Activated CD4-positive, alpha-beta T cell treated with anti-CD3 and anti-CD28 coated beads, Interleukin-2, amount 50 U/mL, for 48 hours (primary cell): ENCODE measurements at places on chromosomes 6 and 20.

DNA sequence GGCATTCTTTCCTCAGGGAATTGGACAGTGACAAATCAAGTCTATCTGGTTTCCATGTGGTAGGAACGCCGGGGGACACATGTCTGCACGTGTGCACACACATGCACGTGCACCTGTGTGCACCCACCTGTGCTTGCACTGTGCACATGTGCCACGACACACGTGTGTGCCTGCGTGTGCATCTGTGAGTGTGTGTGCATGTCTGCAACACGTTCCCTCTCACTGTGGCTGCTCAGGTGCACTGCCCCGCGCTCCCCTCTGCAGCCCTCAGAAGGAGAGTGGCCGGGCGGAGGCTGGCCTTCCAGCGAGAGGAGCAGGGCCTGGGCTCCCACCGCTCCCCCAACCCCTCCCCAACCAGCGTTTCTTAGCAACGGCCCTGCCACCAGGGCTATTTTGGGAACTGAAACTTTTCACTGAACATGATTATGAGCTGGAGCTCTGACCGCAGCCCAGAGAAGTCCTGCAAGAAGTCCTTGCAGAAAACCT, 147.8 kb downstream of the PHACTR3 start:
- no peak for DNase-seq

- DNase-seq, result no peak
These were observed 77.1 kb downstream of the NINL start for GRCh38 chr20:25508083-25508770.

DNA sequence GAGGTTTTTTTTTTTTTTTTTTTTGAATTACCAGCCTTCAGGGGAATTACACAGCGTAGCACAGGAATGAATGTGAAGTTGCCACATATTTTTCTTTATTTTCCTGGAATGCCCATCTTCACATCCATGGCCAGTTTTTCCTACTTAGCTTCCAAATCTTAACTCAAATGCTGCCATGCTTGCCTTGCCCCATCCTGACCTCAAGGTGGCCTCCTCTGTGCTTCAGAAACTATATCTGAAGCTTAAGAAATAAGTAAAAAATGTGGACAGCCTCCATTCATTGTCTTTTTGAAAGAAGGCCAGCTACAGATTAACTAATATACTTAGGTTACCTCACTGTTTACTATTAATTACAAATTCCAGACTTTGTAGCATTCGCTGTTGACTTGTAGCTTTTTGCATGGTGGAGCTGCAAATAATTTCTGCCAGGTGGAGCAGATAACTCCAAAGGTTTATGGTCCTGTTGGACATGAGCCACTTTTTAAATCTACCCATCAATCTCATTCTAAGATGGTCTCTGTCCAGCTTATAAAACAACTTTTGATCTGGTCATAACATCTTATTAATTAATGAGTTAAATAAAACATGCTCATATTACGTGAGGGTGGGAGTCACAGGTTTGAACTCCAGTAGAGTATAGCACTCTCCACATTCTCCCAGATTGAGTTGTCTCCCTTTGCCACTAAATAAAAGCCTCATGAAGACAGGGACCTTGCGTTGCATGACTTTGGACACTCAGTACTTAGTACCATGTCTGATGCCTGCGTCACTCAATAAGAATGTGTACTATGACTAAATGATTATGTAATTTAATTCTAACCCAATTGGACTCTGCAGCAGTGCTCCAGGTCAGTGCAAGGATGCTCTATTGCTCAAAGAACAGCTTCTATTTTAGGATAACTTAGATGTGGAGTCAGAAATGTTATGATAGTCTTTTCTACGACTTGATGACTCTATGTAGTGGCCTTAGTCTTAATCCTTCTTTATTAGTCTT, 678.6 kb upstream of the CITED2 start:
- no peak for DNase-seq

GRCh38 chr6:18845896-18846295, 458.7 kb downstream of the RNF144B start:
- DNase-seq, result no peak

DNA sequence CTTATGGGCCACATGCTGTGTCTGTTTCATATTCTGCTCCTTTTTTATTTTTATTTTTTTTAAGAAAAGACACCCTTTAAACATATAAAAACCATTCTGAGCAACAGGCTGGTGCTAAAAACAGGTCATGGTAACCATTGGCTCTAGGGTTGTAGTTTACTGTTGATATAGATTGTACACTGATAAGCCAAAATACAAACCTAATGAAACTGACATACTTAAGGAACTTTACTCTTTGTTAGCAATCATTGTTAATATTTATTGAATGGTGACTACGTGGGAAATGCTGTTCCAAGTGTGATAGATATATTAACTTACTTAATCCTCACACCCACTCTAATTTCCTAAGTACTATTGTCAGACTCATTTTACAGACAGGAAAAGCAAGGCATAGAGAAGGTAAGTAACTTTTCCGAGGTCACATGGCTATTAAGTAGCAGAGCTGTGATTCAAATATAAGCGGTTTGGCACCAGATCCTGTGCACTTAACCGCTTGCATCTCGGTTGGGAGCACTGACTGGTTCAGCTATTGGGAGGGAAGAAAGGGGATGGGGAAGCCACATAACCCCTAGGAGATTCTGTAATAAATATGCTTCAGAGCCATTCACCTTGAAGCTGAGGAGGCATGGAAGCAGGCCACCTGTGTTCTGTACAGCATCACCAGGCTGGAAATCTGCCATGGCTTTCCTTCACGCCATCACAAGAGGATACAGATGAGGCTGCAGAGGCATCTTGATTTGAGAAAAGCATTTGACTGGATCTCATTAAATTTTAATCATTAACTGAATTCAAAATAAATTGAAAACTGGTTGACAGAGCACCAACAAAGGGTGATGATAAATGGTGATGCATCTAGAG, 4.9 kb downstream of the TRAF3IP2 start:
- DNase-seq, result no peak

GRCh38 chr6:169850154-169850553, 98.7 kb downstream of the ERMARD start:
- DNase-seq, result no peak

- DNase-seq, result no peak
These were observed 17.0 kb downstream of the CCDC167 start for GRCh38 chr6:37482606-37483251.

DNA sequence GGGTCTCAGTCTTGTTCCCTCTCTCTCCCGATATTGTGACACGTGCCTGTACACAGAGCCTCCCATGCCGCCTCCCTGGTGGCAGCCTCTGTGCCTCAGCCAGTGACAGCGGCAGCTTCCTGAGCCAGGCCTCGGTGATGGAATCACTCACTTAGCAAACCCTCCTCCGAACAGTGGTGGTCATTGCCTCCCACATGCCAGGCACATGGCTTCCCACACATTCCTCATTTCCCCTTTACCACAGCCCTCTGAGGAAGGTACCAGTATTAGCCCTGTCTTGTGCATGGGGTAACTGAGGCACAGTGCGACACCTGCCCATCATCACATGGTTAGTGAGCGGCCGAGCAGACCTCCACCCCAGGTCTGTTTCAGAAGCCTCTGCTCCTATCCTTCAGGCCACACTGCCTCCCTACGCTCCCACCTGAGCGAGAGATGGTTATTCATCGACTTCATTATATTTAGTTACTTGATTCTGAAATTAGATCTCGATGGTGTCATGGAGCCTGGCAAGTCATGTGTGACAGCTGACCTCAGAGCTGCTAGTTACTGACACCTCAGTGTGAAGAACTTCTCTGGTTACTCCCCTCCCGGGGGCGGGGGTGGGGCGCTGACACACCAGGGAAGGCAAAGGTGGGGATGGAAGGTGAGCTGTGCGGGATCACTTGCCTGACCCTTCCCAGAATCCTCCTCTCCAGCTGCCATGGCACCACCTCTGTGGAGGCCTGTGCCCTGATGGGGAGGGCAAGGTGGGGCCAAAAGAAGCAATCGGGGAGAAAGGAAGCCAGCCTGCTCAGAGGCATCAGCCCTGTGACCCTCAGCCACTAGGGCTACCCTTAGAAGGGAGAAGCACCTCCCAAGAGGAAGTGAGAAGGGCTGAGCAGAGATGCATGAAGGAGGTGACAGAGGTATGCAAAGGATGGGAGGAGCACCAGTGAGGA, 17.9 kb downstream of the MDGA1 start:
- DNase-seq, result no peak

DNA sequence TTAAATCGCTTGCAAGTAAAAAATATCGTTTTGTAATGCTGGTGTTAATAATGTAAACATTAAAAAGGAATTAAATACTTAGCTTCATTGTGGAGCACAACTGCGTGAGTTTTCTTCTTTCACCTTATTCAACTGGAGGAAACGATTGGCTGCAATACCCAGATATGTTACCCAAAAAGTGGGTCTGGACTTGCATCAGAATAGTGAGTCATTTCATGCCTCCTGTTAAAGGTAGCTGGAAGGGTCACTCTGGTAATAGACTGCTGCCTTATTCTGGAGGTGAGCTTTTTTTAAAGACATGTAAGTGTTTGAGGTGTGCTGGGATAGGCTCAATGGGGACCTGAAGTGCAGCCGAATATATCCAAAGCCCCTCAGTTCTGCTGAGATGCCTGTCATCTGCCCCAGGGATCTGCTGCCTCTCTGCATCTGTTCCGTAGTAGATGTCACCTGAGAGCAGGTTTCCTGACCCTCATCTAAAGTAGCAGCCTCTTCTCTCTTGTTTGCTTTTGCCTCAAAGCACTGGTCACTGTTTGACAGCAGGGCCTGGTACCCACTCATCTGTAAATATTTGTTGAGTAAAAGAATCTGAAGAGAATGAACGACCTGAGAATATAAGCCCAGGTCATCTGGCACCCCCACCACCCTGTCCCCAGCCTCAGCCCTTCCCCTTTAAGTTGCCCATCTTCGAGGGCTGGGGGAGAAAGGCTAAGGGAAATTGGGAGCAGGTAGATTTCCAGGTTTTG, 5.6 kb upstream of the UQCC2 start:
- DNase-seq, result no peak

DNA sequence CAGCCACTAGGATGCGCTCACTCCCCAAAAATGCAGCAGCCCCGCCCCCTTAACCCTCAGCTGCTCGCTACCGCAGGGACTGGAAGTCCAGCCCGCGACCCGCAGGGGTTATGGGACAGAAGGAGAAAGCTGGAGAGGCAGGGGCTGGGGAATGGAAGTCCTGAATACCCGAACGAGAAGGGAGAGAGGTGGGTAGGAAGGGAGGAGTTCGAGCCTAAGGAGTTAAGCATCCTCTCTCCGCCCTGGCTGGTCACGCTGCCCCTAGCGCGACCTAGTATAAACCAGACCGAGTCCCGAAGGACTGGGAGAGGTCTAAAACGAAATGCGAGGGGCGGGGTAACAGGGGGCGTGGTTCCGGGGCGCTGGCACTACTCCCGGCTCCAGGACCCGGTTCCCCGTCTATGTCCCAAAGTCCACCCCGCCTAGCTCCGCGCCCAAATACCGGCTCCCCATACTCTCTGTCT, 448 bp upstream of the DDAH2 start:
- peak; percentile 80 for DNase-seq

- DNase-seq, result no peak
These were observed 40.6 kb downstream of the HECA start for GRCh38 chr6:139175389-139175948.

DNA sequence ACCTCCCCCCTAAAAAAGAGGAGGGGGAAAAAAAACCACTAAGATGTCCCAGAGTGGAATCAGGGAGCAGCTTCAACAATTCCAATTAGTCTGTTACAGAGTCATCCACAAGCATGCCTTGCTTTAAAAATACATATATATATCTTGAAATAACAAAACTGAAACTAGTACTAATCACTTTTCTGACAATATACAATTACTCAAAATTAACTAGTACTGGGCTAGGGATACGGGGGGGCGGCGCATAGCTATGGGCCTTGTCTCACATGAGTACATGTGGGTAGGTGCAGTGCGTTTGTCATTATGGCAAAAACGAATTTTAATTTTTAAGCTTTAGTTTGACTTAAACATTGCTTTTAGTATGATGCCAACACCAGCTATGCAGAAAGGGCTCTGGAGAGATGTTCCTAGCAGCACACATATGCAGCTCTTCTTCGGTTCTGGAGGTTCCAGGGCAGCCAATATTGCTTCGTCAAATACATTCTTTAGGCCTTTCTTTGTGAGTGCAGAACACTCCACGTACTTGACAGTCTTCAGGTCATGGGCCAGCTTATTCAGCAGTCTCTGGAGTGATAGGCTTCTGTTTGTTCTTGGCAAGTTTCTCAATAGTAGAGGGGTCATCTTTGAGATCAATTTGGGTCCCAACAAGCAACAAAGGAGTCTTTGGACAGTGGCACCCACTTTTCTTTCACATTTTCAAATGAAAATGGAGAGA, 38.8 kb downstream of the ITCH start:
- peak; percentile 40 for DNase-seq

DNA sequence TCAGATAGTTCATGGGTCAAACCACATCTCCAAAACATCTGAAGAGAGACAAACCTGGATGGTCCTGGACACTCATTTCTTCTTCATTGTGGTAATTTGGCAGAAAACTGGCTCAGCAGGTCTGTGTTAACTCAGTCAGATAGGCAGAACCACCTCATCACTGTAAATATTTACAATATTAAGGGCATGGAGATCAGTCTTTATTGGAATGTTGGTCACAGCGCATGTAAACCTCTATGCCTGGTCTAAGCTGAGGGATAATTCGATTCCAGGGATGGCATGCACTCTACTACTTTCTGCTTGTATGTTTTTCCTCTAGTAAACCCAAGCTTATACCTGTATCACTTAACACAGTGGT, 4.0 kb upstream of the TBC1D7 start:
- no peak for DNase-seq

GRCh38 chr6:100322886-100323285, 141.8 kb downstream of the SIM1 start:
- DNase-seq, result no peak

DNA sequence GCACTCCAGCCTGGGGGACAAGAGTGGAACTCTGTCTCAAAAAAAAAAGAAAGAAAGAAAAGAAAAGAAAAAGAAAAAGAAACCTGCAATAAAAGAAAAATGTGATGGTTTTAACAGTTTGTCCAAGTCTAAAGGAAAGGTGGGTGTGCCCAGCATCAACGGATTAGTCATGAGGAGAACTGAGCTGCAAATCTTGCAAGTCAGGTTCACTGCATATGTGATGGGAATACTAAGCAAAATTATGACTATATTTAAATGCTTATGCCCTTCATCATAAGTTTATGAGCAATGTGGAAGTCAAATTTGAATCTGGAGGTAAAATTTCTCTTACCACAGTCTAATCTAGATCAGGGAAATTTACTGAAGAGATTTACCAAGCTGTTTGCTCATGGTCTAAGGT, 13.1 kb upstream of the CDK19 start:
- DNase-seq, result no peak

DNA sequence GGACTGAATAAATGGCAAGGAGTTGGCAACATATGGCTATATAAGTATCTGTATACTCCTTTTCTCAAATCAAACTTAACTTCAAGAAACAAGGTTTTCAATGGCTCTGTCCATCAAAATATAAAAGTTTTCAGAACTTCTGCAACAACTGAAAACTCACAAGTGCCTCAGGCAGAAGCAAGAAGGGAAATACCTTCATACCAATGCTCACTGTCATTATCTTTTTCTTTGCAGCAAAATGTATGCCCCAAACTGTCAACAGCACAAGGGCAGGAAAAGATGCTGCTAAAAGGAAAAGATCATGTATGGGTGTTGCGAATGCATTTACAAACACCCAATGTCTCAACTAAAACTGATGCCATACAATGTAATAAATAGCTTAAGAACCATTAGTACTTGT, 45.9 kb downstream of the PTPRK start:
- no peak for DNase-seq

GRCh38 chr20:19971116-19971515, 46.0 kb upstream of the NAA20 start:
- no peak for DNase-seq
